ENCODE measurements at places on chromosomes 6 and 20.

DNA sequence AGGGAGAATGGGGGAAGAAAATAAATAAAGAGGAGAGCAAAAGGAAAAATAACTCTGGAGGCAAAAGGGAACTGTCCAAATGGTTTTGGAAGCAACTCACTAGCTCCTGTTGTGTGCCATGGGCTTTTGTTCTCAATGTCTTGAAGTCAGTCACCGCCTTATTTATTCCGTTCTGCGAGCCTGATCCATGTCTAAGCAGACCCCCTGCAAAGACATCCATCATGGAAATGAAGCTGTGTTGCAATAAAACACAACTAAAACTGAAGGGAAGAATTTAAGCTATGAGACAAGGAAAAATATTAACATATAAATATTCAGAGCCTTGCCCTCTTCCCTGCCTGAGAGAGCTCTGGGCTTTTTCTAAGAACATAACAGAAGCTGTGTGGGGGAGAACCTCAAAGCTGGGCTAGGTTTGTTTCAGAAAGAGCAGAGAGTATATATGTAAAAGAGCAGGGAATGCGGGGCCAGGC, 373.2 kb upstream of the CNR1 start:
- DNase-seq = no peak

- DNase-seq = no peak
Measured at GRCh38 chr6:137166247-137167098, 7.0 kb downstream of the IL22RA2 start.

DNA sequence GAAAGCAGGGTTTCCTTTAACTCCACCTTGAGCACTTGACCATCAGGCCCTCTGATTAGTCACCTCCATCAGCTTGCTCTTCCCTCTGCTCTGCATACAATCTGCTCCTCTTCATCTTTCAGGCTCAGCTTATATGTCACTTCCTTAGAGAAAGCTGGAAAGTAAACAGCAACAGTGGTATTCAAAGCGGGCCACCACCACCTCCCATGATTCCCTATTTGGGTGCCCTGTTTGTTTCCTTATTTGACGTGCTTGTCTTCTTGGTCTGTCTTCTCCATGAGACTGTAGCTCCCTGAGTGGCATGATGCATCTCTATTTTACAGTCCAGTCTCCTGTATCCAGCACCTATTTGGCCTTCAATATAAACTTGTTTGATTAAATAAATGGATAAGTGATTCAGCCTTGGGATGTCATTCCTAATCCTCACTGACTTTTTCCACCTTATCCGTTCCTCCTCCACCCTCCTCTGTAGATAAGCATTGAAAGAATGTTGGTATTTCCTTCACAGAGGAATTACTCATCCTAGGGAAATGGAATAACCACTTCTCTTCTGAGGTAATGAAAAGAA, 102.8 kb upstream of the SGK1 start:
- peak; percentile 43 for DNase-seq

DNA sequence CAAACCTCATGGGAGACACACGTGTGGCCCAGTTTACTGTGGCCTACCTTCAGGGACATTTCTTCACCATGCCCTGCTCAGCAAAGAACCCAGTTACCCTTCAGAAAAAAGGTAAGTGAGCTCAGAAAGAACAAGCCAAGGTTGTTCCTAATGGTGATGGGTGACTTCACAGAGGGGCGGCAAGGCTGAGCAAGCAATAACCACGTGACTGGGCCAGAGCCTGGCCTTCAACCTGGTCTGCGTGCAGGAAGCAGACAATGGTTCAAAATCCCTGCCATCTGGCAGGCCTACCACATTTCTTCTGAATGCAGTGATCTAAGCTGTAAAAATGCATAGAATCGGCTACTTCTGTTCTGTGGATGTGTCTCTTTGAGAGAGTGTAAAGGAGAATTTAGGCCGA, 115.5 kb upstream of the CST7 start:
- DNase-seq = no peak

DNA sequence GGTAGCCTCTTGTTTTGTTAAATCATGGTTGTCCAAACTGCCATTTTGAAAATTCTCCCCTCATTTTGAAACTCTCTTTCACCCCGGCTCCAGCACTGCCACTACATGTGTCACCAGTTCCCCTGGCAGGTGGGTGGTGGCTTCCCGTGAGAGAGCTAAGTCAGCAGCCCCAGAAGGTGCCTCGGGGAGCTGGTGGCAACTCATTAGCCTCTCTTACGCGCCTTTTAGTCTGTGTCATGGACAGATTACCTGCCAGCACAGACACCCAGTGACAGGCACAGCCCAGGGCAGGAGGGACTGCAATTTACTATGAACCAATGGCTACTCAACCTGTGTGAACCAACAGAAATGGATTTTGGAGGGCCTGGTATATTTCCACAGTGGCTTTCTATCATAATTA, 147.1 kb upstream of the SASH1 start:
- DNase-seq = no peak

- no peak for DNase-seq
Measured at GRCh38 chr6:28360961-28361360, 11.2 kb downstream of the ZKSCAN3 start.

GRCh38 chr20:18052856-18053255, 4.9 kb downstream of the OVOL2 start:
- DNase-seq = no peak

GRCh38 chr6:158769234-158769770, 49.9 kb downstream of the EZR start:
- no peak for DNase-seq

DNA sequence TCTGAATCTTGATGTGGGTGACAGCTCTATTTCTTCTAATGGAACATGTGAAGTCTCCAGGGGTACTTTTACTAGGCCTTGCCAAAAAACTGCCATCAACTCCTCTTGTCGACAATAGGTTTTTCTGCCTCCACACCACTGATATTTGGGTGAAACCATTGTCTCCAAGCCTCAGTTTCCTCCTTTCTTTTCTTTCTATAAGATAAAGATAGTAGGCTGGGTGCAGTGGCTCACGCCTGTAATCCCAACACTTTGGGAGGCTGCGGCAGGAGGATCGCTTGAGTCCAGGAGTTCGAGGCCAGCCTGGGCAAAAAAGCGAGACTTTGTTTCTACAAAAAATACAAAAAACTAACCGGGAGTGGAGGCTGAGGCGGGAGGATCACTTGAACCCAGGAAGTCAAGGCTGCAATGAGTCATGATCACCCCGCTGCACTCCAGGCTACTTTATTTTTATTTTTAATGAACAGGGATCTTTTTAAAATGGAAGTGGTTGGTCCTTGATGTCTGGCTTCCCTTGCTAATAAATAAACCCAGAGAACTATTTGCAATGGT, 159.9 kb upstream of the TNFAIP3 start:
- DNase-seq = no peak

DNA sequence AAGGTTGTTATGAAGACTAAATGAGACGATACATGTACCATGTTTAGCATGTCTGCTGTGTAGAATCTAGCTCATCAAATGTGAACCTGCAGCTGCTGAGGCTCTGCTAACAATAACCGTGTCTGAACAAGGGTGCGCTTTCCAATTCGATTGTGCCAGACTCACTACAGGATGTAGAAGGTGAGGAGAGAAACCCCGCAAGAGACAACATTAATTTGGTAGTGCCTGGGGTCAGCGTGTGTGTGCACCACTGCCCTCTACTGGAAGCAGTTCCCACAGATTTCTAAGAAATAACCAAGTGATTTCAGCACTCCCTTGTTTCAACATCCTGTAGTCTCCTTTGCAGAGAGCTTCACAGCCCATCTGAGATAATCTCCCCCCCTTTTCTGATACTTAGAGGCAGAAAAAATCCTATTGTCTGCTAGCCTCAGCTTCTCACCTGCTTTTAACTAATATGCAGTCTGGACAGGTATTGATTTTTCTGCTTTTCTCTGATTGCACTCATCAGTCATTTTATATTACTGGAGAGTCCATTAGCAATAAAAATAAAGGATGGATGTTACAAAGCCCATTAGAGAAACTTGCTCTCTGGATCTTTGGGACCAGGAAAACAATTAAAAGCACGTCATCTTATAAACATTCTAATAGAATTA, 96.7 kb upstream of the BACH2 start:
- DNase-seq = peak; percentile 52

GRCh38 chr20:43894491-43894890, 20.2 kb upstream of the TOX2 start:
- no peak for DNase-seq

DNA sequence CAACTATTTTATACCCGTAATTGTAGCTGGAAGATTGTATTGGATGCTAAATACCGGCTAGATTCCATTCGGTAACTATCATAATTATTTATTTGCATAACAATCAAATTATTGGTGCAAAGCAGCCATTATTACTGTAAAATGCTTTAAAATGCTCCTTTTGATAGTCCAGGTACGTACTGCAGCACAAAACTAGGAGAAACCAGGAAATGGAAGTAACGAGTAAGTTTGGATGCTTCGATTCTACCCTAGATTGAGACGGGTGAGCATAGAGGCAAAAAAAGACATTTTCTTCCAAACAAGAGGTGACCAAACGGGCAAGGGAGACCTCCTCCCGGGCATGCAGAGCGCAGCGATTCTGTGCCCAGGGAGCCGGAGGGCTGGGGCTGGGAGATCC, 469 bp upstream of the XRN2 start:
- no peak for DNase-seq

- no peak for DNase-seq
Measured at GRCh38 chr6:117573006-117573680, 29.2 kb downstream of the GOPC start.

DNA sequence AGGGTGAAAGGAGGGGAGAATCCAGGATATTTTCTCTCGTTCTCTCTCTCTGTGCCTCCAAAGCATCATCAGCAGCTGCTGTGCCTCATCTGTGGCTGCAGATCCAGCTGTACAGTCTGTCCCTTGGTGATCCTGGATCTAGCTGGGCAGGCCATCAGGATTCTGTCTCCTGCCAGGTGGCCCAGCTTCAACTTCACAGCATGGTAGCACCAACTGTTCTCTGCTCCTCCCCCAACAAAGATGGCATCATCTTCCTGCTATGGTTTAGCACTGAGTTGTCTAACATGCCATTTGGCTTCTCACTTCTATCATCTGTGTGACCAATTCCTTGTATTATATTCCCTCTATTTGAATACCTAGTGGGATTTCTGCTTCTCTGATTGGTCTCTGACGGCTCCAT, 28.6 kb upstream of the ARFGEF2 start:
- no peak for DNase-seq

- no peak for DNase-seq
Measured at GRCh38 chr6:33727932-33728331, 16.4 kb upstream of the UQCC2 start.

DNA sequence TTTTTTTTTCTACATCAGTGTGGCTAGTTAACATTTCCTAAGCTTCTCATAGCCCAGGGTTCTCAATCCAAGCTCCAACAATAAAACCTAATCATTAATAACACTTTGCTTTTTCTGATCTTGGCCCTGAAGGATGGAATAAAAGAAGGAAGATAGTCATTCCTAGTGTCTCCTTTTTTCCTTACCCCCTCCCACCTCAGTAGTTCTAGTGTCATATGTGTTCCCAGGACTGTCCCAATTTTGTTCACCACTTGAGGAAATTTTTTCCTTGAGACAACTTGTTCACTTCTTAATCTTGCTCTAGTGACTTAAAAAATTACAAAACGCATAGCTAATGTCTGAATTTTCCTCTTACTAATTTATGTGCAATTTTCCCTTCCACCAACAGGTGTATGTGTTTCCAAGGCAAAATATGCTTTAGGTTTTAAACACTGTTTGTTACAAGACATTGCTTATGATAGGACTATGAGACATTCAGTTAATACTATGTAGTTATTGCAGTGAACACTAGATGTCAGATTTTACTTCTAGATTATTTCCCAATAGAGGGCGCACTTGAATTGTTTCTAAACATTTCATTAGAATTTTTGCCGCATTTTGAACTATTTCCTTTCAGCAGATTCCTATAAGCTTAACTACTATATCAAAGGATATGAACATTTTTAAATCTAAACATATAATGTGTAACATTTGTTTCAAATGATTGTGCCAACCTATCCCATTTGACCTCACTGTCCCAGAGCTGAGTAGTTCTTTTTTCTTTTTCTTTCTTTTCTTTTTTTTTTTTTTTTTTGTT, 18.5 kb upstream of the C6orf141 start:
- DNase-seq = peak; percentile 61

GRCh38 chr6:56450882-56451739, 191.6 kb downstream of the DST start:
- DNase-seq = no peak

DNA sequence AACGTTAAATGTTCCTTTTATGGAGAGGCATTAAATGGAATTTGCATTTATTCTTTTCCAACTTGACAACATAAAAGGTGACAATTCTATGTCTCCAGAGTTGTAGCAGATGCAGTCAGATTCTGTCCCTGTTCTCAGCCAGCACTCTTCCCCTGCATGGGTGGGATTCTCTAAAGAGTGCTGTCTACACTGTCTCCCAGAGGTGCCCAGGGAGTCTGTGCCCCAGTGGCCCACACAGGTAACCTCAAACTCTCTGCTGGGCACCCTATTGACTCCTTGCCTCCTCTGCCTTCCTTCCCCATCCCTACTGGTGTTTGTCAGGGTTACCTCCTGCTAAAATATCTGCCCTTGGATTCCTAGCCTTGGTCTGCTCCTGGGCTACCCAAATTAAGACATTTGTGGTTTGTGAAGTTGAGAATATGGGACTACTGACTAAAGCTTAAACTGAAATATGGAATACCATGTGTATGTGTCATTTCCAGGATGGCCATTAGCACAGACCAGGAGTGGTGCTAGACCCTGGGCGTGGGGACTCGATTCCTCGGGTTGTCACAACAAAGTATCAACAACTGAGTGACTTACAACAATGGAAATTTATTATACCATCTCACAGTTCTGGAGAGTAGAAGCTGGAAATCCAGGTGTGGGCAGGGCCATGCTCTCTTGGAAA, 284.7 kb downstream of the CDH26 start:
- peak; percentile 41 for DNase-seq

DNA sequence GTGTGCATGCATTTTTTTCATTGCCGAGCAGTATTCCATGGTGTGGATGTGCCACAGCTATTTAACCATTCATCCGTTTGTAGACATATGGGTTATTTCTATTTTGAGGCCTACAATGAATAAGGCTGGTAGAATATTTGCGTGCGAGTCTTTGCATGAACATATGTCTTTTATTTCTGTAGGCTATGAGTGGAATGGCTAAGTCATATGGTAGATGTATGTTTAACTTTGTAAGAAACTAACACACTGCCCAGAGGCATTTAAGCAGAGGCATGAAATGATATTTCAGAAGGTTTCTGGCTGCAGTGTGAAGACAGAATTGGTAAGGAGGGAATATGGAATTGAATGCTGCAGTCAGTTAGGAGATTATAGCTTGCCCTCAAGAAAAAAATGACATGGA, 457.4 kb upstream of the CDH4 start:
- no peak for DNase-seq

Data from urothelium cell line (cell line).